MV-4-11 (cell line): ENCODE measurements at places on chromosomes 5 and 9.

- no peak for DNase-seq
Measured at GRCh38 chr5:175243441-175243840, 200.5 kb downstream of the DRD1 start.

- no peak for DNase-seq
Measured at GRCh38 chr5:69414885-69415583, at the start of gene MARVELD2. Gene MARVELD2, plus strand, starts transcription at chr5:69415116. Its CDS starts 4,270 bp downstream, at chr5:69419386.

DNA sequence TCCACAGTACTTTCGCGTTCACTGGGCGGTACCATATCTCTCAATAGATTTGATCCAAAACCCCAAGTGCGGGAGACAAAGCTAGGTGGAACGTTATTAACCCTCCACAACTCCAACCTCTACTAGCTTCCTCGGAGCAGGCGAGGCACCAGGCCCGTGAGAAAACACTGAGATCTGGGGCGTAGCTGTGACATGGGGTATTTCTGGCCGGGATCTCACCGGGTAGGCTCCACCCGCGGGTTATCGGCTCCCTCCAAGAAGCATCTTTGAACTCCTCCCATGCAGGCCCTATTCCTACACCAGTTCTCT is 350 bp upstream of the SLC25A46 start:
- no peak for DNase-seq

GRCh38 chr5:38426490-38426889 is 130.0 kb downstream of the LIFR start:
- DNase-seq: no peak

- DNase-seq: peak; percentile 92
Measured at GRCh38 chr9:130128733-130129431, 43.3 kb upstream of the NCS1 start.

DNA sequence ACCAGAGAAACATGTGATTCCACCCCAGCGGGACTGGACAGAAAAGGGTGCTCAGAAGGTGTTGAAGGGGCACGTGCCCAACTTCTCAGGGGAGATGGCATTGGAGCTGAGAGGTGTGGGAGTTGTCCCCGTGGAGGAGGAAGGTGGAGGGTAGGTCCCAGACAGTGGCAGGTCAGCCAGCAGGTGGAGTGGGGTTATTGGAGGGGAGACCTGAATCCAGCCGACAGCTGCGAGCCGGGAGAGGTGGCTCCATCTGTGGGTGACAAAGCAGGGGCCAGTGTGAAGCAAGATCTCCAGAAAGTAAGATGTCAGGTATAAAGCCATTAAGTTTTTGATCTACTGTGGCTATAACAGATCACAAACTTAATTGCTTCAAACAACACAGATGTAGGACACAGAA is 75.1 kb downstream of the HRH2 start:
- no peak for DNase-seq

DNA sequence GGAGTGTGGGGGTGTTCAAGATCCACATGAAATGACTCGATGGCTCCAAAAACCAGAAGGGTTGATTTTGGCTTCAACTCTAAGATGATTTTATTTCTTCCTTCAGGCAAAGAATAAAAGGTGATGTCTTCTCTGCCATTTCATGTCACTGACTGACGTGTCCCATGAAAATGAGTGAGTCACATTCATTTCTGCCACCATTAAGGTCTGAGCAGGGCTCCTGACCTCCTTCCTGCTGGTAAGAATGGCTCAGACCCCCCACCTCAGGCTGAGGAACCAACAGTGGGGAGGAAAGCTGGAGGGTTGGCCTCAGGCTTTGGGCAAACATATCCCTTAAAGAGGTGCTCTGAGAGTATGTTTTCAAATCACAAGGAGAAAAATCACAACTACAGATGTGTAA is 53.9 kb upstream of the ZNF354A start:
- no peak for DNase-seq

DNA sequence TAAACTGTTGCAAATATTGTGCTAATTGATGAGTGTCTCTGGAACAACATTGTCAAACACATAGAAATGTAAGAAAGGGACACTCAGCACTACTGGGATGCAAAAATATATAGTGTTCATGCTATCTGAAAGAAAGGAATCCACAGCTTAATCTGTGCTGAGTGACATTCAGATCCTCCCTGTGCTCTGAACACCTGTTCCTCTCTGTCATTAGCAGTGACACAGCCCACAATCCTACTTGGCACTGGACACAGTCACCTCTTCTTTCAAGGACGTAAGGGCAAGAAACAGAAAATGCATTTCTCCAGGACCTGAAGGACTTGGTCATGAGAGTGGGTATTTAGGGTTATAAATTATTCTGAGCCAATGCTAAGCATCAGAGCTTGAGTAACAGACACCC is 121.4 kb upstream of the SV2C start:
- DNase-seq: no peak

DNA sequence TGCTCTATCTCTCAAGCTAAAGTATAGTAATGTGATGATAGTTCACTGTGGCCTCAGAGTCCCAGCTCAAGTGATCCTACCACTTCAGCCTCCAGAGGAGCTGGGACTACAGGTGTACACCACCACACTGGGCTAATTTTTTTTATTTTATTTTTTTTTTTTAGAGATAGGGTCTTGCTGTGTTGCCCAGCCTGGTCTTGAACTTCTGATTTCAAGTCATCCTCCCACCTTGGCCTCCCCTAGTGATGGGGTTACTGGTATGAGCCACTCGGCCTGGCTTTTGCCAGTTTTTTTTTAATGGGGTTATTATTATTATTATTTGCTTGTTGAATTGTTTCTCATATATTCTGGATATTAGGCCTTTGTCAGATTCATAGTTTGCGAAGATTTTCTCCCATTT is 13.2 kb downstream of the FAF2 start:
- no peak for DNase-seq

DNA sequence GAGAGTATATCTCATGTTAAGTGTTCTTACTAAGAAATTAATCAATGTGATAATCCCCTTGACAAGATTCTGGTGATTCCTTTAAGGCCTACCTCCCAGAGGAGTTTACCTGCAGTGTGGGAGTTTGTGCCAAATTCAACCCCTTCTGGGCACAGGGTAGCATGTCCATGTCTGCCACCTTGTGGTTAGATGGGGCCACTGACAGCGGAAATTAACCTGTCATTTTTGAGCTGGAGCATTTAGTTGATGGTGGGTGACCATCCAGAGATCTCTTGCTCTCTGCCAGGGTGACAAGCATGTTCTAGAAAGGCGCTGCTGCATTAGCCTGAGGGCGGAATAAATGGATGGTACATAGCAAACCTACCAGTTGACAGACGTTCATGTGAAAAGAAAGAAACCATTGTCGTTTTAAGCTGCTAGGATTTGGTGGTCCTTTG is 132.2 kb downstream of the FBXO4 start:
- DNase-seq: no peak

- DNase-seq: no peak
Measured at GRCh38 chr5:34587355-34588241, 68.5 kb upstream of the RAI14 start.

DNA sequence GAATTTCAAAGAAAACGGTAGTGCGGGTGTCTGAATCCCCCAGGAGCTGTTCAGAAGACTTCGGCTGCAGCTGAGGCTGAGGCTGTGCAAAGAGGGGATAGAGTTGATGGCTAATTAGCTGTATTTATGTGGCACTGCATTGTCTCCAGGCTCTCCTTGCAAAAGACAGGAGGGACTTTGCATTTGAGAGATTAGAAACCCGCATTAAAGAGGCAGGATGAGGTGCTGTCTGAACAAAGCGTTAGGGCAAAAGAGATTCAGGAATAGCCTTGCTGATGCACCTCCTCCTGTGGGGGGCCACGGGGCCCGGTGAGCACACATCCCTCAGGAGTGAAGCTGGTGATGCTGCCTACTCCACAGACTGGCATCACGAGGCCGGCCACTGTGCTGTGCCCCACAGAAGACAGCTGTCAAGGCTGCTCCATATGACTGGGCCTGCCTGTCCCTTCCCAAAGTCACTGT is 343.6 kb upstream of the DAP start:
- DNase-seq: no peak

- no peak for DNase-seq
Measured at GRCh38 chr5:30765227-30765626, 428.3 kb upstream of the CDH6 start.

GRCh38 chr5:179214678-179215077 is 130.6 kb downstream of the ADAMTS2 start:
- no peak for DNase-seq

- DNase-seq: peak; percentile 31
Measured at GRCh38 chr5:145981589-145982571, 45.5 kb downstream of the SH3RF2 start.

GRCh38 chr5:126219616-126220015 is 203.6 kb upstream of the GRAMD2B start:
- DNase-seq: no peak

- DNase-seq: no peak
Measured at GRCh38 chr5:154401355-154401754, 44.4 kb upstream of the SAP30L start.

GRCh38 chr9:89843591-89843990 is 238.8 kb downstream of the GADD45G start:
- DNase-seq: no peak

GRCh38 chr5:58240322-58240721 is 219.6 kb downstream of the PLK2 start:
- no peak for DNase-seq

DNA sequence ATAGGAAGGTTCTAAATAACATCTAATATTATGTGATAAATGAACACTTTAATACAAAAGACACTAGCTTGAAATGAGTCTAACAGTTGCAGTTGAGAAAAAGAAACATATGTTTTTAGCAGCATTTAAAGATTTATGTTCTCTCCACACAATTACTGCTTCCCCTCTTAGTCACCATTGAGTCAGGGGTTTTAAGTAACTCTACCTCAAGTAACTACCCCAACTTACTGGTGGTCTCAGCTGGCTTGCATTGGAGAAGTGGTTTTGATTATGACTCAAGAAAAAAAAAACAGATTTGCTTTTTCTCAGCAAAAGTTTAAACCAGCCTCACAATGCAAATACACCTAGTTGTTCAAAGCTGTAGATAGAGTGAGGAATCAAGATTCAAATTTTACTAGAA is 1216.5 kb upstream of the CDH9 start:
- peak; percentile 42 for DNase-seq

- no peak for DNase-seq
Measured at GRCh38 chr9:126049896-126050604, 276.6 kb upstream of the MVB12B start.

DNA sequence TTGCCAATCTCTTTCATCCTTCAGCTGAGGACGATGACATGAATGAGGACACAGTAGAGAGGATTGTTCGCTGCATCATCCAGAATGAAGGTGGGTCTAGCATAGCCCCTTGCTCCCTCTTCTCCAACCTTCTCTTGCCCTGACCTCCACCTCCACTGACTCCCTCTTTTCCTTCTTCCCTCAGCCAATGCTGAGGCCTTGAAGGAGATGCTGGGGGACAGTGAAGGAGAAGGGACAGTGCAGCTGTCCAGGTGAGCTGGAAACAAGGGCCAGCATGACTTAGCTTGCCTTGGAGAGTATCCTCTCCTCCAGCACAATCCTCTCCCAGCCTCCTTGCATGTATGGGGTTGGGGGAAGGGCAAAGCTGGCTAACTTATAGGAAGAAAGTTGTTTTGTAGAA is 2.0 kb downstream of the RELL2 start:
- DNase-seq: no peak

- DNase-seq: no peak
Measured at GRCh38 chr9:94990897-94991561, 264.5 kb downstream of the AOPEP start.

DNA sequence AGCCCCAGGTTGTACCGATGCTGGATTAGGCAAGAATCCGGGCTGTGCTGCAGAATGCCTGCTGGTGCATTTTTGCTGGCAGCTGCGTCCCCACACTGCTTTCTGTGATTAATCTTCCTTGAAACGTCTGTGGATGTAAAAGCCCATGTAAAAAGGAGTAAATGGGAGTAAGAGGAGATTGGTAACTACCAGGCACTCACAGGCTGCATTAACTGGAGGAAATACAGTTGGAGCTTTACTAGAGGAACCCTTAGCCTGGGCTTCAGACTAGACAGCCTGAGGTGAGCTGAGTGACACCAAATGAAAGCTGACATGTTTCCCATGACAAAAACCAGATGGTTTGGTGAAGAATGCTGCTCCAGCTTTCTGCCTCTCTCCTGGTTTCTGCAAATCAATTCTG is 190.4 kb upstream of the GAS1 start:
- no peak for DNase-seq

DNA sequence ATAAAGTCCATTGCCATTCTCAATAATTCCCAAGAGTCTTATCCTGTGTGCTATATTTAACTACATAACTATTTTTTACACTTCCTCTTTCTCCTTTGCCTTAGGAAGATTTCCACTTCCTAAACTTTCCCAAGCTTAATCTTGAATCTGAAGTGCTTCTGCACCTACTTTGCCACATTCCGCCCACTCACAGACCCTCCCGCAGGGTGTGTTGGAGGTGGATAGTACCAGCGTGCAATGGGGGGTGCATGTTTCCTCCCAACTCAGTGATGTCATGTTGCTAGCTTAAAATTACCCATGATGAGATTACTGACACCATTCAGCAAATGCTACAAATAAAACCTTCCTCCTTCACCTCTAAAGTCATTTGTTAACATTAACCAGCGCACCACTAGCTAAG is 460.2 kb downstream of the NR2F1-AS1 start:
- no peak for DNase-seq

DNA sequence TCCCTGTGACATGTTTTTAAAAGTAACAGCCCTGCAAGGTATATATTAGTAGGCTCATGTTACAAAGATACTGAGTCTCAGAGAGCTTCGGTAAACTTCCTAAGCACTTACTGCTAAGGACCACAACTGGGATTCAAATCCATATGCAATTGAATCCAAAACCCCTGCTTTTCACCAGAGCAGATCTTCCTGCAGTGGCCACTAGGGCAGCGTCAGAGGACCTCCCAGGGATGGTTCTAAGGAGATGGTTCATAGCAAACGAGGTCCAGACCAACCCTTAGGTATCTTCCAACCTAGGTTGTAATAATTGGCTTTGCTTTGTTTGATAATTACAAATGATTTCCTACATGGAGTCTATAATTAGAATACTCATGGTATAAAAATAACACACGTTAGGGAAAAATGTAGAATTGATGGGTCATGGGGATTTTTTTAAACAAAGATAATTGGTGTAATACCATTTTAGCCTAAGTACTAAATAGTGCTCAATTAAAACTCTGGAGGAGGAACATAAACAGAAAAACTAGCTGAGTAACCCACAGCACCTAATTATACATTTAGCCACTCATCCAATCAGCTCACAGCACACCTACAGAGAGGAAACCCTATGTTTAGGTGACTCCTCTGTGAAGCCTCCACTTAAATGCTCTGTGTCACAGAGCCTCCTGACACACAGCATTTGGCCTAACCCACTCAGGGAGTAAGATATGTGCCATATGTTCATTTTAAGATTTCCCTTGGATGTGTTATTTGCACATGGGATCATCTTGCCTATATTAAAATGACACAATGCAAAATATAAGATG is 10.0 kb upstream of the CAST start:
- DNase-seq: no peak

DNA sequence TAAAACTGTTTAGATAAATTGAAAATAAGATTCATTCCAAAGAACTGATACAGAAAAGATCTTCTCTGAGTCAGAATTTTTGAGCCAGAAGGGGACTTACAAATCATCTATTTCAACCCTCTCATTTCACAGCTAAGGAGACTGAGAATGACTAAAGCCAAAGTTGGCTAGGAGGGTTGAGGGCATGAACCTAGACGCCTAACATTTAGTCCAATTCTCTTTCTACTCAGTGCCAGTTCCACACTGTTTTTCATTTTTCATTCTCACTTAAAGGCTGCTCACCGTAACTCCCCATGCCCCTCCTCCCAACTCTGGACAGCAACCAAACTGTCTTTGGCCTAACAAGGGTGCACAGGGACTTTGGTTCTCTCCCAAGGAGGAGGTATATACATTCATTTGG is 364.0 kb downstream of the NDUFS4 start:
- no peak for DNase-seq
